Activated CD4-positive, alpha-beta memory T cell treated with anti-CD3 and anti-CD28 coated beads for 36 hours (primary cell): ENCODE measurements at places on chromosomes 11 and 22. TPM values are rescaled to one million over a fixed set of nuclear protein-coding genes. Genes with fewer than 3 reads are reported as not detected.

Gene MYOD1
- total RNA-seq: not detected

Gene AMOTL1
- total RNA-seq: 0.31 TPM

Gene MED17
- 32.3 TPM for total RNA-seq

Gene MISFA
- total RNA-seq: 2.9 TPM

Gene MPPED2
- not detected for total RNA-seq

Gene MYBPC3
- not detected for total RNA-seq

Gene DCDC1
- total RNA-seq: 0.27 TPM

Gene CHRM1
- total RNA-seq: not detected

Gene SOX10
- not detected for total RNA-seq

Gene TMPRSS4
- not detected for total RNA-seq

Gene RASSF10
- not detected for total RNA-seq

Gene LRRC74B
- not detected for total RNA-seq

Gene LRRC32
- total RNA-seq: 11.2 TPM

Gene SLC22A9
- not detected for total RNA-seq

Gene C22orf42
- not detected for total RNA-seq

Gene RANBP1
- 359 TPM for total RNA-seq

Gene OR4C11
- total RNA-seq: not detected

Gene ARHGAP42
- total RNA-seq: not detected

Gene LDLRAD3
- 0.10 TPM for total RNA-seq

Gene APOA5
- not detected for total RNA-seq

Gene PKNOX2
- not detected for total RNA-seq

Gene TRPC6
- not detected for total RNA-seq

Gene ELF5
- not detected for total RNA-seq

Gene OR4C46
- not detected for total RNA-seq

Gene GSTT2B
- total RNA-seq: 0.33 TPM

Gene SF1
- 323 TPM for total RNA-seq

Gene PGA5
- total RNA-seq: not detected

Gene LBHD1
- 10.8 TPM for total RNA-seq

Gene GAL
- total RNA-seq: 0.97 TPM

Gene LAYN
- 0.19 TPM for total RNA-seq

Gene CD6
- 271 TPM for total RNA-seq

Gene OR6T1
- total RNA-seq: not detected

Gene DNAJB13
- total RNA-seq: 0.19 TPM

Gene C22orf31
- total RNA-seq: not detected

Gene CDC42EP1
- 1.4 TPM for total RNA-seq

Gene SPTBN2
- 1.5 TPM for total RNA-seq
